Esophagus squamous epithelium (tissue), 5 donors: ENCODE measurements at places on chromosomes 3 and 15.

- DNase-seq = no peak
These were observed 1.2 kb upstream of the HYAL1 start for GRCh38 chr3:50304601-50305000.

DNA sequence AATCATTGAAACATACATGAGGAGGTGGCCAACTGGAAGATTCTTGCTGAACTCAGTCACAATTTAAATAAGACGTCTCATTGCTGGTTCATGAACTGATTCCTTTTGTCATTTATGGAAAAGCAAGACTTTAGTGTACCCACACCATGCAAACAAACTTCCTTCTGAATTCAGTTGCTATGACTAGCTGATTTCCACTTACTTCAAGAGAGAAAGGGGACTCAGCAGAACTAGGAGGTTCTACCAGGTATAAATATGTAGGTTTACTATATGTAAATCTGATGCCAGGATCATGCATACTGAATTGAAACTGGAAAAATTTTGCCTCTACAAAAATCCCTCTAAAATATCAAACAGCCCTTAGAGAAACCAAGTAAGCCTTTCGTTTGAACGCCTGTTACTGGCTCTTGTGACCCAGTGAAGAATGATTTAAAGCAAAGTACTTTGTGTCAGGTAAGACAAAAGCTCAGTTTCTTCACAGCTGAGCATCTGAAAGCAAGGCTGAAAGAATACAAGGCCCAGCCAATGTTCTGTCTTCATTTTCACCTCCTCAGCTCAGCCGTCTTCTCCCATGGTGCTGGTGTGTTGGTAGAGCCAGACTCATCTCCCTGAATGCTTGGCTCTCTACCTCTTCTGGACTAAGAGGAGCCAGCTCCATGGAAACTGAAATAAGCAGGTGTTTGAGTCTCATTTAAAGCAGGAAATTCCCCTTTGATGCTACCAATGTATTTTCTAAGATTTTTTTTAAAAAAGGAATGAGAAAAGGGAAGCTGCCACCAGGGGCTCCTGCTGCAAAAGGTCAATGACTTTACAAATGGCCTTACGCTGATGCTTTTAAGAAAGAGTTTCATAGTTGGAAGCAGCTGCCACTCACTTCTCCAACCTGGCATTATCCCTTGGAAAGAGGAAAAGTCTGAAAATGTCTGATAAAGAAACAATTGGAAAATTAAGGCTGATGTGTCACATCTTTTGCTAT is 301.6 kb downstream of the EFHB start:
- DNase-seq = no peak

DNA sequence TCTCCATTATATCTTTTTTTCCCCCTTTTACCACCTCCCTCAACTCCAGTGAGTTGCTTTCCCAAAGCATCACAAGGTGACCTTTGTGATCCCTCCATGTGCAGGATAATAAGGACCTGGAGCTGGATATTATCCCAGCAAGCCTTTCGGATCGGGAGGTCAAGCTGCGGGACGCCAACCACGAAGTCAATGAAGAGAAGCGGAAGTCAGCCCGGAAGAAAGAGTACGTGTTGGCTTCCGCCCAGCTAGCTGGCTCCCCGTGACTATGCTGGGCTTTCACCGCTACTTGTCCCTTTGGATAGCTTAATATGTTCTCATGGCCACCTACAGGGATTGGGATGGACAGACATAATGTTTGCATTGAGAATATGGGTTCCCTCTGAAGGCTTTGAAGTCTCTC is 273.7 kb upstream of the UMPS start:
- no peak for DNase-seq

DNA sequence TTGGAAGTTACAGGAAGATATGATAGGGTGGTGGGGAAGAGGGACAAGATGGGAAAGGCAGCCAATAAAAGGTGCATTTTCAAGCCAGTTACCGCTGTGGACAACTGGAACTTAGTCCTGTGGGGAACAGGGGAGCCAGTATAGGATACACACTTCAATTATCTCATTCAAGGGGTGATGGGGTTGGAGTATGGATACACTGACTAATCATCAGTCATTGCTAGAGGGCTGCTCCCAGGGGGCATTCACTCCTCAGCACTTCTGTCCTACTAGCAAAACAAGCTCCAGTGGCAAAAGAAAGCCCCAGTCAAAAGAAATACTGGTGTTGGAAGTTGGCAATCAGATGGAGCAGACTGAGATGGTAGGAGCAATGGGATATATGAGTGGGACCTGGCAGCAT is 183.4 kb upstream of the GADL1 start:
- DNase-seq = no peak

DNA sequence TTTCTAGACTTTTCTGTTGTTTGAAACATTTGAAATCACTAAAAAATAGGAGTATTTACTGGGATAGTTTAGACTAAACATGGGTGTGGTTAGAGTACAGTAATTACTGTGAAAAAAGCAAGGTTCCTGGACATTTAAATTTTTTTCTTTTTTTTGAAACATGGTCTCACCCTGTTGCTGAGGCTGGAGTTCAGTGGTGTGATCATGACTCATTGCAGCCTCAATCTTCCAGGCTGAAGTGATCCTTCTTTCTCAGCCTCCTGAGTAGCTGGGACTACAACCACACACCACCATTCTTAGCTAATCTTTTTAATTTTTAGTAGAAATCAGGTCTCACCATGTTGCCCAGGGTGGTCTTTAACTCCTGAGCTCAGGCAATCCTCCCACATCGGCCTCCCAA is 20.4 kb upstream of the CELF6 start:
- DNase-seq = no peak

DNA sequence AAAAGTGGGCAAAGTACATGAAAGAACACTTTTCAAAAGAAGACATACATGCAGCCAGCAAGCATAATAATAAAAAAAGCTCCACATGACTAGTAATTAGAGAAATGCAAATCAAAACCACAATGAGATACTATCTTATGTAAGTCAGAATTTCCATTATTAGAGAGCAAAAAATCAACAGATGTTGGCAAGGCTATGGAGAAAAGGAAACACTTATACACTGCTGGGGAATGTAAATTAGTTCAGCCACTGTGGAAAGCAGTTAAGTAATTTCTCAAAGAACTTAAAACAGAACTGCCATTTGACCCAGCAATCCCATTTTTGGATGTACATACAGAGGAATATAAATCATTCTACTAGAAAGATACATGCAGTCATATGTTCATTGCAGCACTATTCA is 360.7 kb downstream of the NSUN3 start:
- DNase-seq = no peak

- no peak for DNase-seq
These were observed 65.0 kb downstream of the ANP32A start for GRCh38 chr15:68755731-68756130.

GRCh38 chr15:79897701-79898113 is 893 bp upstream of the MTHFS start:
- DNase-seq = no peak

GRCh38 chr3:34015204-34016142 is 217.0 kb downstream of the PDCD6IP start:
- no peak for DNase-seq

- DNase-seq = no peak
These were observed 98.2 kb upstream of the CHD2 start for GRCh38 chr15:92801774-92802464.

DNA sequence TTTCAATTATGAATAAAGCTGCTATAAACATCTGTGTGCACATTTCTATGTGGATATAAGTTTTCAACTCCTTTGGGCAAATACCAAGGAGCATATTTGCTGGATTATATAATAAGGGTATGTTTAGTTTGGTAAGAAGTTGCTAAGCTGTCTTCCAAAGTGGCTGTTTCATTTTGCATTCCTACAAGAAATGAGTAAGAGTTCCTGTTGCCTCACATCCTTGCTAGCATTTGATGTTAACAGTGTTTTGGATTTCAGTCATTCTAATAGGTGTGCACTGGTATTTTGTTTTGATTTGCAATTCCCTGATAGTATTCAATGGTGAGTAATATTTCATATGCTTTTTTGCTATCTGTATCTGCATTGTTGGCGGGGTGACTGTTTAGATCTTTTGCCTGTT is 120.7 kb upstream of the MDFIC2 start:
- no peak for DNase-seq

GRCh38 chr3:138203938-138204337 is 16.8 kb downstream of the ARMC8 start:
- DNase-seq = no peak

DNA sequence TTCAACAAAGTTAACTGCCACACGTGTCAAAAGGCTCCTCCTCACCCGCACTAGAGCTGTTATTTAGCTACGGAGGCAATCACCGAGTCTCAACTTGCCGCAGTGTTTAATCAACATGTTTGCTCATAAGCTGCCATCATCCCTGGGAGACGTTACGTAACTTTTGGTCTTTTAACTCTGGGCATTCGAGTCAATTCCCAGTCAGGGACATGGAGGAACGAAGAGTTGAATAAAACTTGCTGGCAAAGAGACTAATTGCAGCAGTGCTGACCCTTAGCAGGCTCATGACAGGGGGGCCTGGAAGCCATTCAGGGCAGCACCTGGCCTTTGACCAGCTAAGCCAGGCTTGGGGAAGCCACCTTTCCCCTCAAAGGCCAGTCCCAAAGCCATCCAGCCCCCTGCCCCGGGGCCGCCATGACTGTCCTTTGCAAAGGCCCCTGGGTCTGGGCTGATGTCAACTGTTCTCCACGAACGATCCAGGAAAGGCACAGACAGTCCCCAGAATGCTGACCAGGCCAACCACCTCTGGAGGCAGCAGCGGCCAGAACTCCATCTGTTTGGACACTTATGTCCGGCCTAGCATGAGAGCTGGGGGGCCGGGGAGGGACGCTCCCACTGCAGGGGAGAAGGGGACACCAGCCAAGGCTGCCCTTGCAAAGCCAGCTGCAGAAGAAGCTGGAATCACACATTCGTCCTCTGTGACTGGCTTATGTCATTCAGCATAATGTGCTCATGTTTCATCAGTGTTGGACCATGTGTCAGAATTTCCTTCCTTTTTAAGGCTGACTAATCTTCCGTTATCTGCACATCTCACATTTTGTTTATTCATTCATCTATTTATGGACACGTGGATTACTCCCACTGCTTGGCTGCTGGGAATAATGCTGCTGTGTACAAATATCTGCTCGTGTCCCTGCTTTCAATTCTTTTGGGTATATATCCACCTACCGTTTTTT is 43.7 kb downstream of the PCSK6 start:
- no peak for DNase-seq

GRCh38 chr3:52498137-52499054 is 3.3 kb downstream of the STAB1 start:
- no peak for DNase-seq

- no peak for DNase-seq
These were observed 442.7 kb upstream of the NR2F2 start for GRCh38 chr15:95887666-95888390.

- no peak for DNase-seq
These were observed 72.5 kb downstream of the UMPS start for GRCh38 chr3:124802702-124803101.

- no peak for DNase-seq
These were observed 271.0 kb downstream of the GABRG3 start for GRCh38 chr15:27241943-27242342.

- DNase-seq = no peak
These were observed at the start of gene SLC27A2 for GRCh38 chr15:50181969-50182218. Gene SLC27A2, plus strand, starts transcription at chr15:50182196. Its CDS starts 232 bp downstream, at chr15:50182428.

GRCh38 chr3:114178770-114179368 is at the start of gene DRD3:
Gene DRD3, minus strand, starts transcription at chr3:114179052. Its CDS starts 7,060 bp downstream, at chr3:114171992.
- no peak for DNase-seq

DNA sequence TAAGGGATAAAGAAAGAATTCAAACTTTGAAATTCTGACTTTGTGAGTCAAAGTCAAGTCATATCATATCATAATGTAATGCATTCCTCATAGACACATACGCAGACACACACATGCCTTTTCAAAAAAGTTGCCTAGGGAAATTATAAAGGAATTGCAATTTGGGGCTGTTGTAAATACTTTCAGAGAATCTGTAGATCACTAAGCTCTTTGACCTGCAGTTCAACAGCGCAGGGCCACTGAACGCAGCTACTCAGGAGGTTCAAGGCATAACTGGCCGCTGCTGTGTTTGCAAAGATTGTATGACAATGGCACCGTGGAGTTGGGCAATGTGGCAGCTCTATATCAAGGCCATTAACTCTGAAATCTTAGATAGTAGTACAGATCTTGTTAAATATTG is 188.4 kb upstream of the THRB start:
- DNase-seq = no peak

GRCh38 chr3:67601385-67601784 is 53.0 kb downstream of the SUCLG2 start:
- no peak for DNase-seq

DNA sequence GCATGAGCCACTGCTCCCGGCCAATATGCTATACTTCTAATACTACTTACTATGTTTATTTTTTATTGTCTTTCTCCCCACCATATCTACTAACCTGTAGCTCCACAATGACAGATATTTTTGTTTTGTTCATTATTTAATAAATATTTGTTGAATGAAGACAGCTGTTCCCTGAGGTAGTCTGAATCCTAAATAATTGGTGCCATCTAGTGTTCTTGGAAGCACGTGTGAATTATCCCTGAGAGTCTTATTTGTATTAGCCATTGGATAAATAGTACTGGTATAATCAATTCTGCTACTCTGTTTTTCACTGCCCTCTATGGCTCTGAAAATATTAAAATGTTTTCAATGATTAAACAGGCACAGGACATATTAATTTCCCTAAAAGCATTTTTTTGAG is 5.6 kb upstream of the APPL1 start:
- no peak for DNase-seq

- no peak for DNase-seq
These were observed 366.3 kb downstream of the IL20RB start for GRCh38 chr3:137324114-137324513.

- DNase-seq = no peak
These were observed 45.9 kb upstream of the THUMPD3 start for GRCh38 chr3:9316881-9317361.

GRCh38 chr15:91376038-91376437 is 276.0 kb downstream of the SV2B start:
- no peak for DNase-seq

DNA sequence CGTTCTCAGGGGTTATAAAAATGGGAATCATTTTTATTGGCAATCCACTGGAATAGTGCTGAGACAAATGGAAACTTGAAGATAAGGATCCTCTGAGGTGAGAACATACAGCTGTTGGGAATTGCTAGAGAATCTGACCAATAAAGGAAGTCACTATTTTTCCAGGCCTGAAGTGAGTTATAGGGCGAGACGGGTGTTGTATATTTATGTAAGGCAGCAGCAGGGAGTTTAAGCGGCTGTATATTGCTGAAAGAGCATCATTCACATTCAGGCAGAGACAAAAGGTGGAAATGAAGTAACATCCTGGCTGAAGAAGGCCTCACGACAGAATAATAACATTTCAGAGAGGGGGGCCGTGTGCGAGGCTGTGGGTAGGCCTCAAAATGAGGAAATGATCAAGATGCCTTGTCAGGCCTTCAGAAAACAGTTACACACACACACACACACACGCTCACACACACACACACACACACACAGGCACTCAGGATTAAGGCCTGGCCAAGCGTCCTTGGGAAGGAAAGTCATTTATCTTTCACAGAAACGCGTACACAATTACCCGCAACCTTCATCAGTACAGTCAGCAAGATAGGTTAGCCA is 964.9 kb upstream of the NR2F2 start:
- DNase-seq = no peak
